ENCODE measurements at places on chromosomes 4 and X.

GRCh38 chr4:143538979-143539669 lies 25.6 kb downstream of the SMARCA5 start:
- DNase-seq, result no peak

DNA sequence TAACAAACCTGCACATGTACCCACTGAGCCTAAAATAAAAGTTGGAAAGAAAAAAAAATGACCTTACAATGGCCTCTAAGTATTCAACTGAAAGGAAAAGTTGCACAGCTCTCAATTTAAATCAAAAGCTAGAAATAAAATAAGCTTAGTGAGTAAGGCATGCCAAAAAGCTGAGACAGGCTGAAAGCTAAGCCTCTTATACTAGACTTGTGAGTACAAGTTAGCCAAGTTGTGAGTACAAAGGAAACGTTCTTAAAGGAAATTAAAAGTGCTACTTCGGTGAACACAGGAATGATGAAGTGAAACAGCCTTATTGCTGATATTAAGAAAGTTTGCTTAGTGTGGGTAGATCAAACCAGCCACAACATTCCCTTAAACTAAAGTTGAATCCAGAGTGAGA lies 707.9 kb upstream of the PITX2 start:
- no peak for DNase-seq

GRCh38 chr4:150005537-150005936 lies 72.7 kb upstream of the DCLK2 start:
- DNase-seq, result no peak

GRCh38 chr4:103156106-103156505 lies 42.0 kb downstream of the CENPE start:
- no peak for DNase-seq

DNA sequence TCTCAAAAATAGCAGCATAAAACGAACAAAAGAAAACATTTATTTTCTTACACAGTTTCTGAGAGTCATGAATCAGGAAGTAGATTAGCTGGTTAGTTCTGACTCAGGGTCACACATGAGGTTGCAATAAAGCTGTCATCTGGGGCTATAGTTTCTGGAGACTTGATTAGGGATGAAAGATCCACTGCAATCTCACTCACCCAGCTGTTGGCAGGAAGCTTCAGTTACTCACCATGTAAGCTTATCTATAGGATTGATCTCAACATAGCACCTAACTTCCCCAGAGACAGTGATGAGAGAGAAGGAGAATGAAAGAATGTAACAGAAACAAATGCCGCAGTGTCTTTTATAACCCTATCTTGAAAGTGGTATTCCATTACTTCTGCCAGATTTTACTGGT lies 435.5 kb downstream of the GABRG1 start:
- DNase-seq, result no peak

- DNase-seq, result peak; percentile 7
These were observed 35.7 kb upstream of the GABRQ start for GRCh38 chrX:152601848-152602616.

DNA sequence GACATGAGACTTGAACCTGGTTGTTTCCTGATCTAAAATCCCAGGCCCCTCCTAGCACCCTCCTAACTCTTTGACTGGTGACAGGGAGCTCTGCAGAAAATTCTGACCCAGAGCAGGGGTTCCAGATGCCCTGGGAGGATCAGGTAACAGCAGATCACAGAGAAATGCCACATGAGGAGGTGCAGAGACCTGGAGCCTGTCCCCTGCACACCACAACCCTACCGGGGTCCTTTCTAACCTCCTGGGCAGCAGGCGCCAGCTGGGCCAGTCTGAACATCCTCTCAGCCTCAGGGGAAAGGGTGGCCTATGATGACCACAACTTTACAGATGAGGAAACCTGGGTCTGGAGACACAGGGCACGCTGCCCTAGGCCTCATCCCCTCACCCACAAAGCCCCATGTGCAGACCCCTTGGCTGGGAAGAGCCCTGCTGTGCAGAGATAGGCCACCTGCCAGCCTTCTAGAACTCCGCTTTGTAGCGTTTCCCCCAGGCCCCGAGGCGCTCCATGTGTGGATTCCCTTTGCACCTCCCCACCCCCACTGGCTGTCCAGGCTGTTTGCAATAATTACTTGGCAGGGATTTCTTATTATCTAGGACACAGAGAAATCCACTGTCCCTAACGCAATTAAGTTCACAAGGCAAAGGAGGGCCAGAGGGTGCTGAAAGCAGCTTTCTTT lies 36.5 kb downstream of the WDR1 start:
- DNase-seq, result no peak

GRCh38 chr4:7838136-7838782 lies 101.4 kb downstream of the AFAP1 start:
- no peak for DNase-seq

Data from iPS DF 19.7 (cell line).